Heart right ventricle (tissue), 16 donors: ENCODE measurements at places on chromosomes 5 and 9. TPM values are rescaled to one million over a fixed set of nuclear protein-coding genes. Genes with fewer than 3 reads are reported as not detected.

The ARSK gene
- 3.4 TPM for total RNA-seq

The DRD1 gene
- not detected for total RNA-seq

The OR13C2 gene
- not detected for total RNA-seq

DNA sequence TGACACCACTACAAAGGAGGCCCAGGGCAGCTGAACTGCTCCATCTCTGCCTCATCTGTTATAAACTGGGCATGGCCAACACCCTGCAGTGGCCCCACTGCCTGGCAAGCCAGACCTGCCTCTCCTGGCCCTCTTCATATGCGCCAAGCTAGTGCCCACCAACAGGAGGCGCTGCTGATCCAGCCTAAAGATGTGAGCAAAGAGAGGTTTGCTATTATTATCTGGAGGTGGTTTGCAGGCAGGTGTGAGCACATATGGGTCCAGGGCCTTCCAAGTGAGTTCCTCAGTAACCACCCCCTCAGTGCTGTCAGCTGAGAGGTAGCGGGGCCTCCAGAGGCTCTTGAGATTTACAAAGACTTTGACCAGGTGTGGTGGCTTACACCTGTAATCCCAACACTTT lies 232.2 kb downstream of the SYK start:
- no peak for DNase-seq

GRCh38 chr5:59276917-59277372 lies 616.6 kb downstream of the PDE4D start:
- no peak for DNase-seq

DNA sequence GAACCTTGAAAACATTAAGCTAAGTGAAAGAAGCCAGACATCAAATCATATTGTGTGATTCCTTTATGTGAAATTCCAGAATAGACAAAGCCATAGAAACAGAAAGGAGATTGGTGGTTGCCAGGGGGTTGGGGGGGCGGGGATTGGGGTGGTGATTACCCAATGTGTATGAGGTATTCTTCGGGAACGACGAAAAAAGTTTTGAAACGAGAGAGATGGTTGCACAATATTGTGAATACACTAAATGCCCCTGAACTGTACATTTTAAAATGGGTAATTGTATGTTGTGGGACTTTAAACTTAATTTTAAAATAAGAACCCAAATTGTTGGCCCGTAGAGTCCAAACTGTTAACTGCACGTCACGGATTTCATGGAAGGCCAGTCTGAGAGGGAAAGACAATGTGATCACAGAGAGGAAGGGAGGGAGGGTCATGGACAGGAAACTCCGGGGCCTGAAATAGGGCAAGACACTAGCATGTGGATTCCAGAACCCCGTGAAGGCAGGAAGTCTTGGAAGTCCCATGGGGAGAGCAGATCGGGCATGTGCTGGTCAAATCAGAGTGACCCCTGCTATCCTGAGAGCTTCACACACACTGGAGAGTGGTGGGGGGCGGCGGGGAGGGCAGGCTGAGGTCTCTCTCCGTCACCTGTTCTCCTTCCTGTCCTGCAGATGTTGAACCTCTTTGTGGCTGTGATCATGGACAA lies 218.4 kb downstream of the CACNA1B start:
- DNase-seq = no peak
